ENCODE measurements at places on chromosomes 7 and 10. TPM values are rescaled to one million over a fixed set of nuclear protein-coding genes. Genes with fewer than 3 reads are reported as not detected.

- no peak for DNase-seq
These were observed 251.0 kb downstream of the TFEC start for GRCh38 chr7:115779561-115779960.

DNA sequence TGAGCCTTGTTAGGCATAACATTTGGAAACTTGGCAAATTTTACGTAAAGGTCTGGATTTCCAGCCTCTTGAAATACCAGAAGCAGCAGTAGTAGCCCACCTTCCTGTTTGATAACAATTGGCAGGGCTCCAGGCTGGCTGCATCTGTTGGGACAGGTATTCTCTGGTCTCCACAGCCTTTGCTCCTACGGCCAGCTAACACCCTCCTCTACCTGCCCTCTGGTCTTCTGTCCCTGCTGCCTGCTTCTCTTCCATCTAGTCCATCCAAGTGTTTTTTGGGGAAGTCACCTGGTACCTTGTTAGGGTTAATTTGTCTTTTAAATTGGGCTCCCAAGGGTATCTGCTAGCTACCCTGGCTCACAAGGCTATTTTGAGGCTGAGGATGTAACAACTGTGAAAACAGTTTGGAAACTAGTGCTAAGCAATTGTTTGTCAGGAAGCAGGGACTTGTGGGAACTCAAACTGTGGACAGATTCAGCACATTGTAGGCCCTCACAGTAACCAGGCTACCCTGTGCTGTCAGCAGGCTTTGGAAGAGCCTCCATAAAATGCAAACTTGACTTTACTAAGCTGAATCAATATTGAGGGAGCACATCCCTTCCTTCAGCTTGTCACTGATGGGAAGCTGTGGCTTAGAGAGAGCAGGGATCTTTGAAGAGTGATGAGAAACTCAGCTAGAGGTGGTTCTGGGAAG lies 8.5 kb downstream of the RPS24 start:
- DNase-seq = no peak

GRCh38 chr10:17290226-17290625 lies 62.2 kb downstream of the VIM start:
- DNase-seq = no peak

GRCh38 chr10:77820349-77820748 lies 106.2 kb downstream of the DLG5 start:
- no peak for DNase-seq

DNA sequence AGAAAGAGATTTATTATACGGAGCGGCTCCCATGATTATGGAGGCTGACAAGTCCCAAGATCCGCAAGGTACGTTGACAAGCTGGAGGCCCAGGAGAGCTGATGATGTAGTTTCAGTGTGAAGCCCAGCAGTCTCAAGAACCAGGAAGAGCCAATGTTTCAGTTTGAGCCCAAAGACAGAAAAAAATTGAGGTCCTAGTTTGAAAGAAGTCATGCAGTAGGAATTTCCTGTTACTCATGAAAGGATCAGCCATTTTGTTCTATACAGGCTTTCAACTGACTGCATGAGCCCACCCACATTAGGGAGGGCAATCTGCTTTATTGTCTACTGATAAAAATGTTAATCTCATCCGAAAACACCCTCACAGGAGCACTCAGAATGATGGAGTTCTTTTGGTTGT lies 51.5 kb downstream of the CCDC71L start:
- DNase-seq = peak; percentile 0

KIF5B gene
- 52.2 TPM for total RNA-seq

PLPP4 gene
- total RNA-seq = 13.4 TPM

GRCh38 chr7:133735222-133735621 lies 391.9 kb upstream of the LRGUK start:
- DNase-seq = no peak

JAZF1 gene
- 5.7 TPM for total RNA-seq

- DNase-seq = peak; percentile 65
These were observed 2.1 kb downstream of the GIGYF1 start for GRCh38 chr7:100691676-100692577.

- no peak for DNase-seq
These were observed 120.3 kb downstream of the LMBR1 start for GRCh38 chr7:156772725-156773124.

GRCh38 chr10:4725917-4726606 lies 99.9 kb upstream of the AKR1E2 start:
- no peak for DNase-seq

GRCh38 chr7:99120916-99121315 lies 23.0 kb downstream of the SMURF1 start:
- no peak for DNase-seq

- DNase-seq = peak; percentile 25
These were observed 66.1 kb downstream of the STEAP1B start for GRCh38 chr7:22433710-22434460.

DNA sequence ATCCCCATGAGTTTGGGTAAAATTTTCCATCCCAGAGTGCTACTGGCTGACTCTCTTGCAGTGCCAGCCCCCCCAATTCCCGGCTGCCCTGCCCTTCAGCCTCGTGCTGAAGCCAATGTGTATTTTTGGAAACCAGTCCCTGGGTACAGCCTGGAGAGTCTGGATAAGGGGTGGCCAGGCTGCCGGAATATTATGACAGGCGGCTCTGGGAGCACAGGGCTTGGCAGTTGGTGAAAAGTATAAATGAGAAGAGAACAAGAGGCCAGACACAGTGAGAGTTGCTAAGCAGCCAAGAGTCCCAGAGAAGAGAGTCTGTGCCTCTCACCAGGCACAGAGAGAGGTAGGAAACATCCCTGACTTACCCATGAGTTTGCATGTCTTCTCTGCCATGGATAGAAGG lies 53.6 kb downstream of the TMEM130 start:
- no peak for DNase-seq

DNA sequence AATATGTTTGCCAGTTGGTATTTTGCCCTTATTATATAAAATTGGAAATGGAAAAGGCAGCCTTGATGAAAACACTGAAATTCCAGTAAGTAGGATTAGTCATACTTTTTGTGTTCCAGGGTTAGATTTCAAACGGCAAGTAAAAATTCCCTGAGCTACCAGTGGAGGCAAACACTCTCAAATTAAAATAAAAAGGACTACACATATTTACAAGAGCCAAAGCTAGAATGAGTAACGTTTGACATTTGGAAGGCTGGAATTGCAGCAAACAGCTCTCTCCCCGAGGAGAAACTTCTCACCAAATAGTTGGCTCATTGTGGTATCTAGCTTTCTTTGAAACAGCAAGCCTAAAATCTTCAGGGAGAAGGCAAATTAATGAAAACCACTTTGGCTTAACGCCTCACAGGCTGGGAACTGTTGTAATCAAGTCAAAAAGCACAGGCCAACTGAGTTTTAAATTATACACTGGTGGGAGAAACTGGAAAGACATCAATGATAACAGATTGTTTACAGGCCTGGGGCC lies 288.4 kb downstream of the SNX13 start:
- peak; percentile 51 for DNase-seq

DNA sequence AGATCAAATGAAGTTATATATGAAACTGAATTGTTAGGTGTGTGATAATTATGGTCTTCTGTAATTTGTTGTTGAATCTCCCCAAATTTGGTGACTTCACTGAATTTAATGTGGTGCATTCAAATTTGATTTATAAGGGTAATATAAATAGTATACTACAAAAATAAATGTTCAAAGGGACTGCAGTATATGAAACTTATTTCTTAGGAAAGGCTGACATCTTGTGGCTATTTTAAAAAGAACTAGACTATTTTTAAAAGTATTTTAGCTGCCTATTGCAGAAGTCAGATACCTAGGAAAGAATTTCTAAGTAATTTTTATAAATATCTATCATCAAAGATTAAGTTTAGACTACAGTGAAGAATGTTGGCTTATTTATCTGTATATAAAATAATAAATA lies 36.6 kb downstream of the ATRNL1 start:
- no peak for DNase-seq

DNA sequence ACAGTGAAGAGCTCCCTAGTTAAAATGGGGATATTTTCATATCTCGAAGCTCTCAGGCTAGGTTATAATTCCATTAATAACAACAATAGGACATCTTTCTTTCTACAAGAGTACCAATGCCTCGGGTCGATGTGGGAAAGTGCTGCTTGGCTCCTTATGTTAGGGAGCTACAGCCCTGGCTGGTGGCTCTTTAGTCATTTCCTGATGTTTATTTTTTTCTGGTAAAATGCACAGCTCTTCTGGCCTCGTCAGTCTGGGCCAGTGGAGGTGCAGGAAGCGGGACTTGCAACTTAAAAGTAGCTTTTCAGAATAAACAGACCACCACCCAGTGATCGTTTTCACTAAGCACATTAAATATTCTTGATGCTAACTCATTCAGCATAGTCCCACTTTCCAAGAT lies 58.3 kb downstream of the MKX start:
- DNase-seq = peak; percentile 37

ICA1 gene
- total RNA-seq = not detected

- DNase-seq = peak; percentile 86
These were observed at the start of gene AKR1E2 for GRCh38 chr10:4825868-4826791. Gene AKR1E2, plus strand, starts transcription at chr10:4826207. Its CDS starts 118 bp downstream, at chr10:4826325.

NUDT5 gene
- 67.7 TPM for total RNA-seq

UNCX gene
- not detected for total RNA-seq

DNA sequence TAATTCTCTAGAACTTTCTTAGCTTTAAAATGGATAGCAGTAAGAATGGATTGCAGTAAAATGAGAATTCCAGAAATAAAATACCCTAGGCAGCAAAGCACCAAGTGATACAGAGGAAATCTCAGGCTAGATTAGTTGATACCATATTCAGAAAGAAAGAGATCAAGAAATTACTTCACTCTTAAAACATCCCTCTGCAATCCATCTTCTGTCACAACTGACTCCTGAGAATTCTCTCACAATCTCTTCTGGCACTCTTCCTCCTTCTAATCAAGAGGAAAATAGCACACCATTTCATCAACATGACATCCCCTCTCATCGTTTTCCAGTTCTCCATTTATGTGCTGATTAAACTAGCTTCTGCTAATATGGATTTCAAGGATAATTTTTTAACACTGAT lies 42.2 kb upstream of the LAMB1 start:
- DNase-seq = no peak

SLC39A12 gene
- 0.23 TPM for total RNA-seq

All from MG63 (cell line).